T-helper 2 cell treated with Interferon-gamma antibody and Interleukin-4, amounts not matched to agents 5 μg/mL and 100 μg/mL, for 36 hours (primary cell): ENCODE measurements at places on chromosomes 7 and 10.

- DNase-seq: no peak
These were observed 3.9 kb upstream of the HOXA2 start for GRCh38 chr7:27106181-27106900.

DNA sequence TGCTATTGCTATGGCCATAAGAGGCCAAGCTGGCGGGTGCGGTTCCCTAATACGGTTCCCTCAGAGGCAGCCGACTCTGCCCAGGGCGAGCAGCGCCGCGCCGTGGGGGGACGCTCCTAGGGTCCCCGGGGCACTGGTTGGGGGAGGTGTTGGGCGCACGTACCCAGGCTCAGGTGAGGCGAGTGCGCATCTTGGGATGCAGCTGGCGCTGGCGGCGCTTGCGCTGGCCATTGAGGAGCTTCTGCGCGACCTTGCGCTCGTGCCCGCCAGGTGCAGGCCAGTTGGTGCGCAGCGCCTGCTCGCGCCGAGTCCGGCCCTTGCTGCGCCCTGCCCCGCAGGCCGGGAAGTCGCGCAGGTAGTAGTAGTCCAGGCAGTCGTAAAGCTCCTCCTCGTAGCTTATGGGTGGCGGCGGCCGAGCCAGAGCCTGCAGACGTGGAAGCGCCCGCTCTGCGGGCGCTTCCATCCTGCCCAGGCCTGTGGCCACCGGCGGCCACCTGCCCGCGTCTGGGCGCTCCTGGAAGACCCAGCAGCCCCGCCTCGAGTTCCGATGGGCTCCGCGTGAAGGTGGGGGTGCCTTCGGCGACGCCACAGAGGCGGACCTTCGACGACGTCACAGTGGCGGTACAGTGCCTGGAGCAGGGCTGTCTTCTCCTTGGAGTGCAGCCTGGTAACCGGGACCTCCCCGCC, at the start of gene NUPR2:
Gene NUPR2, minus strand, starts transcription at position 566 of the 687 bp plus-strand sequence. Its CDS starts 103 bp downstream, at position 463.
- DNase-seq: no peak

DNA sequence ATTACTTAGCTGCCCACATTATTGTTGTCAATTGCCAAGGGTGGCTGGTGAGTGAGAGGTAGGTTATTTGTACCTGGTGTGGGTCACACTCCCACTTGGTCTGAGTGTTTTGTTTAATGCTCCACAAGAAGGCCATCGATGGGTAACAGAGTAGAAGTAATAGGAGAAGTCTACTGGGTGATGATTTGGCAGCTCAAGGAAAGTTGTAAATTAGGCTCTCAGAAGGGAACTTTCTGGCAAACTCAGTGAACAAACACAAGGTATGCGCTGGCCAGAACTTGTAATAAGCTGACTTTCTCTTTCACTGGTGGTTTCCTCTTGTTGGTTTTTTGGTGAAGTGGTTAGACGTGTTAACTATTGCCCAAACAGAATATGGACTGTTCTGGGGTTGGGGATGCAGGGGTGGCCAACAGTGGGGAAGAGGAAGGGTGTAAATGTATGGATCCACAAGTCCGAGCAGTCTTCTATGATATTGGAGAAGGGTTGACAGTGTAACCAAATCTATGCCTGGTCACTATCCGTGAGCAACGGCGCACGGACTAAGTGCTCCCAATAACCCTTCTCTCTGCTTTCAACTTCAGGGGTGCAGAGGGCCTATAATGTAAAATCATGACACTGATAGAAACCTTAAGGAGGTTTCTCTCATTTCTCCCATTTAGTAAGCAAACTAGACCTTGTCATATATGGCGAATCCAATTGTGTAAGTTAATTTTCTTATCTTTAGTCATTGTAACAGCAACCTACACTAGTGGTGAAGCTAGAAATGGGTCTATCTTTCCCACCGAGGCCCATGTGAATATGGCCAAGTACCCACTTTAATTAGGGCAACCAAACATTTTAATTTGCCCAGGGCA, 212.8 kb downstream of the PTEN start:
- no peak for DNase-seq

DNA sequence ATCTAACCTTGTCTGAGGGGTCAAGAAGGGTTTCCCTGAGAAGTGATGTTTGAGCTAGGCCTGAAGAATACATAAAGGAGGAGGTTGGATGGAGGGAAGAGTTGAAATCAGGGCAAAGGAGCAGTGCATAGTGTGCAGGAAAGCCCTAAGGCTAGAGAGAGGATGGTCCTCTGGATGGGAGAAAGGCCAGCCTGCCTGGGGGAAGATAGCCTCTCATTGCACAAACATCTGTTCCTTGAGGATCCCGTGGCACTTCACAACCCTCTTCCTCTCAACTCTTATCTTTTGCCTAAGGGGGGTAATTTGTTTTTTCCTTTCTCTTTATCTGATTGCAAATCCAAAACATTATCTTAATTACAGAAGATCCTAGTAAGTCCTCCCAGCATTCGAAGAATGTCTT, 35.7 kb downstream of the STAMBPL1 start:
- DNase-seq: no peak

DNA sequence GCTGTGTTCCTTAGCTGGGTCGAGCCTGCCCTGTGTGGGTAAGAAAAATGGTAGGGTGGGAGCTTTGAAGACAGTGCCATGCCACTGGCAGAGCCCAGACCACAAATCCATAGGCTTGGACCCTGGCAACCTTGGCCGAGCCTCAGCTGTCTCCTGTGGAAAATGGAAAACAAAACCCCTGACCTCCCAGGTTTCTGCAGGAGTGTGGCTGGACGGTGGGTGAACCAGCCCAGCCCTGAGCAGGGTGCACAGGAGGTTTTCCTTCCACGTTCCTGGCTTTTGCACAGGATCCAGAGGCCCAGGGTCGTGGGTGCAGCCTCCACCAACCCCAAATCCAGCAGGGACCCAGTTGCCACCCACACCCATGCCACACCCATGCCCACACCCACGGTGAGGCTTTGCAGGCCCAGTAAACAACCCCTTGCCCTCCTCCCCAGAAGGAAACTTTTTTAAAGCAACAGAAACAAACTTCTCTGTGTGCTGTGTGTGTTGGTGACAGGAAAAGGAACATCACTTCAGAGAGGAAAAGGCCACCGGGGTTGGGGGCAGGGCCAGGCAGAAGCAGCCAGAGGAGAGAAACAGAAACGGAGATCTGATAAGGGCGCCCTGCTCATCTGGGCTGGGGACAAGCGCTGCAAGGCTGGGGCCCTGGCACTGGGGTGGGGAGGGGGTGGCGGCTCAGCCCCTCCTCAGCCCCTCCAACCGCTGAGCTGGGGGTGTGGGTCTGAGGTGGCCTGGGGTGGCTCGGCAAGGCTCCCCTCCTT, 20.7 kb upstream of the ZMIZ1 start:
- peak; percentile 73 for DNase-seq

DNA sequence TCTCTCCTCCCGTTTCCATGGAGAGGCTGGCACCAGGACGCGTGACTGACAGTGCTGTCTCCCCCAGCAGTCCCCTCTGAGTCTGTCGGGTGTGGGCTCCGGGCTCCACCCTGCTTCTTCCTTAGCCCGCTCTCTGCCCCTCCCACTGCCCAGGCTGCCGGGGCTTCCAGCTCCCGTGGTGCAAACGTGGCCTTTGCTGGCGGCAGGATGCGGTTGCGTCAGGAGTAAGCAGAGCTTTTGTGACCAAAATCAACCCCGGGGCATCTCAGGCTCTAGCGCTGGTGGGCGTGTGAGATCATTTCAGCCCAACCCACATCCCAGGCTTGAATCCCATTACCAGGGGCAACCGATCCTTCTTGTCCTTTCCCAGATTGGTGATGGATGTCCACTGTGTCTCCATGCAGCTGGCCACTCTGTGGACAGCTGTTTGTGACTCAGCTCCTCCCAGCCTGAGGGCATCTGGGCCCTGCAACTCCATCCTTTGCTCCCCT, 28.2 kb downstream of the PTPRE start:
- DNase-seq: no peak

GRCh38 chr7:43491984-43492383, 90.9 kb upstream of the STK17A start:
- DNase-seq: no peak
